Stimulated activated CD8-positive, alpha-beta memory T cell treated with anti-CD3 and anti-CD28 coated beads, Interleukin-2, amount 100 ng/mL, for 1 hour (primary cell): ENCODE measurements at places on chromosomes 2 and 18.

- no peak for DNase-seq
Measured at GRCh38 chr2:237122214-237122666, 36.6 kb downstream of the COPS8 start.

- no peak for DNase-seq
Measured at GRCh38 chr2:74104839-74105238, 42.9 kb downstream of the BOLA3 start.

DNA sequence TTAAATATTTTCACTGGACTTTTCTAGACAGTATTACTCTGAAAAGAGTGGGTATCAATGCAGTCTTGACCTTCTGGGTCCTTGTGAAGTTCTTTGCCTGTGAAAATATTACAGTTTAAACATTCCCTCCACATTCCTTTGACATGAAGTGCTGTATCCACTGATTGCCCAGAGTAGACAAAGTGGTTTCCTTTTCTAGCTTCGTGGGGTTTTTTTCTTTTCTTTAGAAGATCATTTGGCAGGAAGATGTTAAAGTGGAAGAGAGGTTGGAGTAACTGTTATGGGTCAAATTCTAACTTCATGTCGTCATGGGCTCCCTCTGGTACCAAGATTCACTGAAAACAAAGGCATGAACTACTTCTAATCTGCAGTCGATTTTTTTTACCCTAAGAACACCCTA lies 496.9 kb downstream of the EPHA4 start:
- DNase-seq = no peak

- no peak for DNase-seq
Measured at GRCh38 chr18:79111483-79111882, 42.3 kb downstream of the ATP9B start.

DNA sequence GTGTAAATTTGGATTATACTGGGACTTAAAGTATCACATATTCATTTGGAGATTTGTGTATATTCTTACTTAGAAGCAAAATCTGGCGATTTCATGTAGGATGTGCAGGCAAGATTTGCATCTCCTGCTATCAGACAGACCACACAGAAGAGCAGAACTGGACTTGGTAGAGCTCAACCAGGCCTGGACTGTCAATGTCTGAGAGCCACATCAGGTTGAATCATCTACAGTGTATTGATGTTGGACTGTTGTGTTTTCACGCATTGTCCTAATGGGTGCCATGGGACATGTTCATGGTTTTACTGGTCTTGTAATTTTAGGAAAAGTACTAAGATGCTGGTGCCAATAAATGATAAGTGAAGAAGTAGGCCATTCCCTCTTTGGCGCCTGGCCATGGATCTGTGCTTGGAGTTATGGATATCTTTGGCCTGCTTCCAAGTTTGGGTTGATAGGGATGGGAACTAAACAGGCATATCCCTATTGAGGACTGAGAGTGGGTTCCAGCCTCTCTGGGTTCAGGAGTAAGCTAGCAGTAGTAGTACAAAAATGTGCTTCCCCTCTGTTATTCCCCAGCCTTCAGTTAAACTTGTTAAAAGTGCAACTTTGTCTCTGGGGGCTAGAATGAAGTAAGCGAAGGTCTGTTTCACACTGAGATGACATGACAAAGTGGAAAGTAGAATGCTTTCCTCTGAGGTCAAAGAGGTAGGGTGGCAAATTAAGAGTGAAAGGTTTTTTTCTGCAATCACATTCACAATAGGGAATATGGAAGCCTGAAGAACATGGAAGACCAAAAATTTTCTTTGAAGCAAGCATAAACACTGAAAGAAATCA lies 49.2 kb upstream of the NEMP2 start:
- no peak for DNase-seq

- DNase-seq = no peak
Measured at GRCh38 chr2:75162897-75163296, 36.4 kb downstream of the TACR1 start.
